ENCODE measurements at places on chromosomes 5 and 9.

- no peak for DNase-seq
Observed at GRCh38 chr5:150492621-150493020, 15.3 kb upstream of the NDST1 start.

DNA sequence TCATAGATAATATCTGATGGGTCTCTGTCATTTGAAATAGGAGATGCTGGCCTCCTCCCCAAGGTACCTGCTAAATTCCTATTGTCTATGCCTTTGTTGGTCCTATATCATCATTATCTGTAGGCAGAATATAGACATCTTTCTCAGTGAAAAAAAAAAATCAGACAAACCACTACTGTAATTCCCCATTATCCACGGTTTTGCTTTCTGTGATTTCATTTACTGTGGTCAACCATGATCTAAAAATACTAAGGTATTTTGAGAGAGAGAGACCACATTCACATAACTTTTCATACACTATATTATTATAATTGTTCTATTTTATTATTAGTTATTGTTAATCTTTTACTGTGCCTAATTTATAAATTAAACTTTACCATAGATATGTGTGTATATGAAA, 122.5 kb downstream of the INVS start:
- no peak for DNase-seq

- no peak for DNase-seq
Observed at GRCh38 chr5:105639068-105639467, 2031.7 kb downstream of the EFNA5 start.

- no peak for DNase-seq
Observed at GRCh38 chr5:122129306-122129705, at the start of gene ZNF474. TSS of gene ZNF474 (plus strand) at chr5:122129546. CDS start at chr5:122151991, 22,445 bp downstream.

- DNase-seq = peak; percentile 46
Observed at GRCh38 chr9:92133949-92134604, 18.9 kb upstream of the SPTLC1 start.

- no peak for DNase-seq
Observed at GRCh38 chr5:96794757-96795156, 13.0 kb downstream of the ERAP1 start.

GRCh38 chr5:125331987-125332598, 585.7 kb upstream of the ZNF608 start:
- no peak for DNase-seq

DNA sequence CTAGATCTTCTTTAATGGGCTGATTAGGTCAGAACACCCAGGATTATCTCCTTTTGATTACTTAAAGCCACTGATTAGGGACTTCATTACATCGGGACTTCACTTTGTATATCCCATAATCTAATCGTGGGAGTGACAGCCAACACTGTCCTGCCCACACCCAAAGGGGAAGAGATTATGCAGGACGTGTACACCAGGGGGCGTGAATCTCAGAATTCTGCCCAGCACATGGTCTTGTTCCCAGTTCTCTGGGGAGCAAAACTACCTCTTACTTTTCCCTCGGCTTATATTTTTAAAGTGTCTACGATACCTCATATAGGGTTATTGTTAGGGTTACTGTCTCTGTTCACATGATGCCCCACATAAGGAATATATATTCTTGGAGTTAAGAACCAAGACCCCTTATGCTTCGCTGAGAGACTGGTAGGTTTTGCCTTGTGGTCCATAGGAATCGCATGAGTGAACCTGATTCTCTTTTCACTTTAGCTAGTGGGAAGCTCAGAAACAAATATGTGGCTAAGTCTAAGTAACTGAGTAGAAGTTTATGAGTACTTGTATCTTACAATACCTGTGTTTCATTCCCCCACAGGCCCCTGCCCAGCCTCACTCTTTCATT, 192.7 kb downstream of the GNA14 start:
- DNase-seq = no peak

Data from NCI-H526 treated with DMSO at 0.1 percent for 48 hours (cell line).